Lower lobe of right lung (tissue), 2 donors: ENCODE measurements at places on chromosomes 1 and 21. TPM values are rescaled to one million over a fixed set of nuclear protein-coding genes. Genes with fewer than 3 reads are reported as not detected.
A peak's percentile ranks its signal among the peaks of the same experiment; 100 is the strongest.

- H3K36me3 ChIP-seq, result no peaks in the 10 kb centered on the region
- H3K4me1 ChIP-seq, result no peaks in the 10 kb centered on the region
Observed at GRCh38 chr1:100335436-100335835, 16.9 kb upstream of the CDC14A start.

DNA sequence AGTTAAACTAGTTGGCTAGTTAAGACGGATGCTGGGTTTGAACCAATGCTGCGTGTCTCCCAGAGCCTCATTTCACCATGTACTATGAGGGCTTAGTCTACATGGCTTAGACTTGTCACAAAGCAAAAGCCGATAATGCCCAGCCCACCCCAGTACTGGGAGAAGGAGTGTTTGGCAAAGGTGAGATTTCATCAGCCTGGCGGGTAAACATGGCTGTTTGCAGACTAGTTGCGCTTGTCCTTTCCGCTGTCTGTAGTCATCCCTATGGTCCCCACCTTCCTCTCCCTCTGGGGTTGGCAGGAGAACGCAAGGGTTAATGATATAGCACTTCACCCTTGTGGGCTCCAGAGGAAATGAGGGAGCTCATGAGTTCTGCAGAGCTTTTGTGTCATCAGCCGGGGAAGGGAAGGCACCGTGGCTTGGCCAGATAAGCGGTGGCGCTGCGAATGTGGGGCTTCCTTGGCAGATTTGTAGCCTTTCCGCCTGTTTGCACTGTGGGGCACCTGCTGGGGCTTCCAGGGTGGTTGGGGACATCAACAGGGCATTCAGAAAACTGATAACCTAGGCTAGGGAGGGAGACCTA, 29.2 kb downstream of the SOX13 start:
- peaks cover 69% of the 10 kb centered on the region for H3K4me1 ChIP-seq
- no peaks in the 10 kb centered on the region for H3K27me3 ChIP-seq
- DNase-seq, result no peak
- no peak overlapping the region for H3K4me3 ChIP-seq
- H3K36me3 ChIP-seq, result no peaks in the 10 kb centered on the region
- H3K27ac ChIP-seq, result peak overlapping the region; percentile 86

DNA sequence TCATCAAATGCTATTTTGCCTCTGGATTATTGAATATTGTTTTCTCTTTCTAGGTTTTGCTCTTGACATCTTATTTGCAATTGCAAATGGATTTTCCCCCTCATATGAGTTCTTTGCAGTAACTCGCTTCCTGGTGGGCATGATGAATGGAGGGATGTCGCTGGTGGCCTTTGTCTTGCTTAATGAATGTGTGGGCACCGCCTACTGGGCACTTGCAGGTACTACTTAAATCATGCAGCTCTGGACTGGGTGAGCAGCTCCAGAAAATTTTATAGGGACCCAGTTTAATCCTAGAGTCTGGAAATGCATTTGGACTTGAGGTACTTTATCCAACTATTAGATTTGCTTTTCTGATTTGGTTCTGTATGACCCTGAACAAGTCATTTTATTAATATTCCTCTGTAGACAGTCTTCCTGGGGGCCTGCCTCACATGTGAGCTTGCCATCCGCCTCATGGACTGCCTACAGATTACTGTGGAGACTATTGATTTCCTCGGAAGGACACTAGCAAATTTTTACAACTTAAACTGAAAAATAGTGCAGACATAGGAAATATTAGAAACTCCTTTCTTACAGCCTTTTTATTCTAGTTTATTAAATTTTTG, 44.5 kb downstream of the SLC22A15 start:
- peaks cover 17% of the 10 kb centered on the region for H3K36me3 ChIP-seq
- DNase-seq, result peak; percentile 59
- no peak overlapping the region for H3K27ac ChIP-seq
- no peak overlapping the region for H3K4me3 ChIP-seq
- H3K4me1 ChIP-seq, result no peaks in the 10 kb centered on the region

DNA sequence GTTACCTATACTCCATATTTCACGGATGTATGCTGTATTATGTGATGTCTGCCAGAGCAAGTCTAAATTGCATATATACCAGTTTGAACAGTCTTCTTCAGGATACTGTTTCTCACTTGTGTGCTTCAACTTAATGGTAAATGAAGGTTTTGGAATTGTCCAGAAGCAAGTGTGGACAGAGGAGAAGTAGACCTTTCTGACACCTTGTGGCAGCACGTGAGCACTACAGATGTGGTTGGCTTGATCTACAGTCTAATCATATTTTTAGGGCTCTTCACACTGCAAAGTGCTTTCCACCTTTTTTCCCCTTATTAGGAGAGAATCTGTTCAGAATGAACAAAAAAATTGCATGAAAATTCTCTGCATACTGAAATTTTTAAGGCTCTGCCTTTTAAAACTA, 10.9 kb downstream of the MORC3 start:
- H3K4me1 ChIP-seq, result peaks cover 44% of the 10 kb centered on the region
- H3K27me3 ChIP-seq, result no peaks in the 10 kb centered on the region
- H3K27ac ChIP-seq, result no peak overlapping the region
- no peak overlapping the region for H3K4me3 ChIP-seq
- DNase-seq, result no peak

GRCh38 chr1:8252266-8252951, 65.5 kb upstream of the SLC45A1 start:
- no peaks in the 10 kb centered on the region for H3K4me1 ChIP-seq
- no peak overlapping the region for H3K4me3 ChIP-seq
- peak overlapping the region; percentile 53 for H3K27ac ChIP-seq
- H3K27me3 ChIP-seq, result no peaks in the 10 kb centered on the region

GRCh38 chr1:87176514-87176913, 152.2 kb upstream of the LMO4 start:
- H3K4me3 ChIP-seq, result no peak overlapping the region
- H3K27me3 ChIP-seq, result no peaks in the 10 kb centered on the region
- peaks cover 14% of the 10 kb centered on the region for H3K4me1 ChIP-seq

LRRC8D gene
- total RNA-seq, result 22.2 TPM

GDAP2 gene
- total RNA-seq, result 34.1 TPM

DNA sequence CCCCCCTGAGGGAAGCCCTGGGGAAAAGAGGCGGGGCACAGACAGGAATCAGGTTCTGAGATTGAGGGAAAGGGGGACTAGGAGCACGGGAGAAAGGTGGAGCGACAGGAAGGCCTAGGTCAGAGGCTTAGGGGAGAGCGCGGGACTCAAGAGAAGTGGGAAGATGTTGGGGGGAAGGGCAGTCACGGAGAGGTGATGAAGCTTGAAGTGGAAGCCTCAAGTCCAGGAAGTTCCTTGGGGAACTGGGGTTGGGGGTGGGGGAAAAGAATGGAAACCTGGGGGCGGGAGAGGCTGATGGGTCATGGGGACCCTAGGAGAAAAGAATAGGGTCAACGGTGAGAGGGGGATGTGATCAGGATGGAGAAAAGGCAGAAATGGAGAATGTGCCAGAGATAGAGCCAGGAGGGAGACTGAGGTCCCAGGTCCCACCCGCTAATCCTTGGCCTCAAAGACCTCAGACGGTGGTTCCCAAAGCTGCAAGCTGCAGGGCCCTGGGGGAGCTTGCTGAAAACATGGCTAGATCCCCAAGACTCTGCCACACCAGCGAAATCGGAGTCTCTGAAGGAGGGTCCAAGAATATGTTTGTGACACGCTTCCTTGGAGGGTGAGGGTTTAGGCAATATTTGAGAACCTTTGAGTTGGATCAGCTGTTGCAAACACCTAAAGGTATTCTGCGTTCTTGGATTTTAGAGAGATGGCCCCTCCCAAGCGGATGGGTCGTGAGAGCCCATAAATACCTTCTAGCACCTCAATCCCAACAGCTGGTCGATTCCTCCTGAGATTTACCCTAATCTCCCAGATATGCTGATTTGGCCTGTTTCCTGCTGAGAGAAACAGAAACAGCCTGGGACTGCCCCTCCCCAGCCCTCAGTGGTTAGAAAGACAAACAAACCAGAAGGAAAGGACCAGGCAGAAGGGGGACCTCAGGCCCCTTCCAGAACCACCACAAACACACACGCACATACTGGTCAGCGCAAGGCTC, 3.6 kb downstream of the C1orf232 start:
- no peak overlapping the region for H3K4me3 ChIP-seq
- H3K27me3 ChIP-seq, result peaks cover 10% of the 10 kb centered on the region
- H3K27ac ChIP-seq, result no peak overlapping the region
- no peaks in the 10 kb centered on the region for H3K36me3 ChIP-seq

DNA sequence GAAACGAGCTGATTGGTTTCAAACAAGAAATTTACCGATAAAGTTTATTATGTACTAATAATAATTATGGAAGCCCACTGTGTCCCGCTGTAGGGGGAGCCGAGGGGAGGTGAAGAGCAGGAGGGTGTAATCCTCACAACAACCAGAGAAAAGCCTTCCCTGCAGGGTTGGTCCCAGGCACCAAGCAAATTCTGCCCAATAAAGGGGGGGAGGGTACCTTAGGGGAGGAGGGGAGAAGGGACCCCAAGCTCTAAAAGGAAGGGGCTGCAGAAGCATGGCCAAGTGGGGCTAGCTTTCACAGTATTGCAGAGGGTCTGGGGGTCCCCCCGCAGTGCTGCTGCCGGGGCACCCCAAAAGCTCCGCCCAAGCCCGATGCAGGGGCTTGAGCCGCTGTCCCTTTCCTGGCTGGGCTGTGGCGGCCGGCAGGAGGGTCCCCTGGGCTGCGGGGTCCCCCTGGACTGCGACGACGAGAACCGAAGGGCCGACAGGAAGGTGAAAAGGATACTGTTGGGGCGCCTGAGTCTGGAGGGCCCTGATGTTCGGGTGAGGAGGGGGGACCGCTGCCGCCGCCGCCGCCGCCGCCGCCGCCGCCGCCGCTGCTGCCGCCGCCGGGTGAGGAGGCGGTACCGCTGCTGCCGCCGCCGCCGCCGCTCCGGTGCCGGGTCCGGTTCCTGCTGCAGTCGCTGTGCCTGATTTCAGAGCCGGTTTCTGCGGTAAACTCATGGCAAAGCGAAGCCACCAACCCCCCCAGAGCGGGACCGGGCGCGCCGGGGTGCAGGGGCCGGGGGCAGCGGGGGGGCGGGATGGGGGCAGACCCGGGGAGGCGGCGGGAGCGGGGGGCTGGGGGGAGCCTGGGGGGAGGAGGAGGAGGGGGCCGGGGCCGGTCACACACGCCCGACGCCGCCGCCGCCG, 771 bp downstream of the EIF4G3 start:
- H3K4me3 ChIP-seq, result peak overlapping the region; percentile 89
- H3K27me3 ChIP-seq, result no peaks in the 10 kb centered on the region
- peak; percentile 65 for DNase-seq

- peaks cover 19% of the 10 kb centered on the region for H3K4me1 ChIP-seq
- H3K27me3 ChIP-seq, result no peaks in the 10 kb centered on the region
- no peak for DNase-seq
Observed at GRCh38 chr1:90000934-90001676, 6.2 kb downstream of the ZNF326 start.

DNA sequence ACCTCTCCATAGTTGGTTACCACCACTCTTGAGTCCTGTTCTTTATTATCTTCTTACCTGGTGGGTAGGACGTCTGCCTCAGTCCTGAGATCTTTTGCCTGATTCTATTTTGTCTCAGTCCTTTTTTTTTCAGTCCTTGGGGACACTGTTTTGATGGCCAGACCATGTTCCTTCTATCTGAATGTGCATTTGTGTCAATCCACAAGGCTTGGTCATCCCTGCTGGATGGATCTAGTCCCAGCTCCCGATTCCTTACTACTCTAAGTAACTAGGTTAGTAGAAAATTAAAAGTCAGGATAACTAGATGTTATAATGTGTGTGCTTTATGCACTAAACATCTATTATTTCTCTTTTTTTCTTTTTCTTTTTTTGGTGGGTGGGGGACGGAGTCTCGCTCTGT, 28.1 kb upstream of the AK4 start:
- H3K27me3 ChIP-seq, result no peaks in the 10 kb centered on the region
- DNase-seq, result no peak
- no peak overlapping the region for H3K27ac ChIP-seq

S1PR1 gene
- total RNA-seq, result 107 TPM

DNA sequence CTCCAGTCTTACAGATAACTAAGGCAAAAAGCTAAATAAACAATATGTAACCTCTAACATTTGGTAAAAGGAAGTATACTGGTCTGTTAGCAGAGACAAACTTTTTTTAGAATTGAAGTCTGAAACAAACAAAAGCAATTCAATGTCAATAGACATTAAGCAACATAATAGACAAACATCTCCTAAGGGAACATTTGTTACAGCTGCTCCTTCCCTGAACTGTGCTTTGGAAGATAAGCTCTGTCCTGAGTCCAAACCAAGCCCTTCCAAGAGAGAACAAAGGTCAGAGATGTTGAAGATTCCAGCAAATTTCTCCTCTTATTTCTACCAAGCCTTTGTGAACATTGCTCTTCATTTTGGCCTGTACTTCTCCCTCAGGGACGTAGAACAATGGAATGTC, 25.3 kb downstream of the FMO2 start:
- H3K4me1 ChIP-seq, result peaks cover 7% of the 10 kb centered on the region
- H3K36me3 ChIP-seq, result peaks cover 13% of the 10 kb centered on the region
- H3K27me3 ChIP-seq, result no peaks in the 10 kb centered on the region
- DNase-seq, result no peak
- no peak overlapping the region for H3K27ac ChIP-seq
- no peak overlapping the region for H3K4me3 ChIP-seq

BNIPL gene
- 8.2 TPM for total RNA-seq

- no peaks in the 10 kb centered on the region for H3K36me3 ChIP-seq
- no peak overlapping the region for H3K27ac ChIP-seq
- no peak for DNase-seq
- H3K27me3 ChIP-seq, result no peaks in the 10 kb centered on the region
- no peak overlapping the region for H3K4me3 ChIP-seq
- H3K4me1 ChIP-seq, result peaks cover 24% of the 10 kb centered on the region
Observed at GRCh38 chr1:59574085-59574484, 240.7 kb upstream of the HOOK1 start.

GRCh38 chr21:44716984-44717383, 5.6 kb upstream of the TSPEAR start:
- DNase-seq, result no peak
- no peaks in the 10 kb centered on the region for H3K36me3 ChIP-seq
- no peaks in the 10 kb centered on the region for H3K4me1 ChIP-seq
- H3K27ac ChIP-seq, result no peak overlapping the region
- H3K4me3 ChIP-seq, result no peak overlapping the region

DNA sequence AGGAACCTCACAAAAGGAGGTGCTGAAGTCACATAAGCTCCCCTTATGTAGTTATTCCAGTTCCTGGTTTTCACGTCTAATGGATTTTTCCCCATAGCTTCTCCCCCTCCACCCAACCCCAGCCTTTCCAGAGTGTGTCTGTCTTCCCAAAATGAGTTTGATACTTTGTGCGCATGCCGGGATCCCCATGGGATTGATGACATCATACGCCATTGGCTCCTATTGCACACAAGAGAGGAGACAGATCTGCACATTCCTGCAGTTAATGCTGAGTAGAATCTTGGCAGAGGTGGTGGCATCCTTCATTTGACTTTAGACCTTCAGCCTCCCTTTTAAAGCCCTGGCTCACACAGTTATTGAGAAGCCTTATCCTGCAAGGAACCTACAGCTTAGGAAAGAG, 71.4 kb downstream of the DDR2 start:
- H3K27me3 ChIP-seq, result no peaks in the 10 kb centered on the region
- no peak overlapping the region for H3K4me3 ChIP-seq
- no peak for DNase-seq
- H3K36me3 ChIP-seq, result no peaks in the 10 kb centered on the region
